ENCODE measurements at places on chromosomes 3 and 15.

DNA sequence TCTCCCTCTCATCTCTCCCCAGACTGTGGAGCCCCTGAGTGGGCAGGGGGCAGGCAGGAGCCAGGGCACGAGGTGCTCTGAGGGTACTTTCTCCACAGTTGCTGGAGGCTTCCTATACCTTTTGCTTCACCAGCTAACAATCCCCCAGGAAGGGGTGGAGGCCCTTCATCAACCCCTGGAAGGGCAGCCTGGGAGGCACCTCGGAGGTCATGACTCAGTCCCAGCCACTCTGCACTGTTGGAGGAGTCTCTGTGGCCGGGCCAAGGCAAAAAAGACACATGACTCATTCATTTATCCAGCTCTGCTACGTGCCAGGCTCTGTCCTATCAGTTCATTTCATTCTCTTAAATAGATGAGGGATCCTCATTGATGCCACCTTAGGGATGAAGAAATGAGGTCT lies 15.6 kb upstream of the KY start:
- no peak for DNase-seq

DNA sequence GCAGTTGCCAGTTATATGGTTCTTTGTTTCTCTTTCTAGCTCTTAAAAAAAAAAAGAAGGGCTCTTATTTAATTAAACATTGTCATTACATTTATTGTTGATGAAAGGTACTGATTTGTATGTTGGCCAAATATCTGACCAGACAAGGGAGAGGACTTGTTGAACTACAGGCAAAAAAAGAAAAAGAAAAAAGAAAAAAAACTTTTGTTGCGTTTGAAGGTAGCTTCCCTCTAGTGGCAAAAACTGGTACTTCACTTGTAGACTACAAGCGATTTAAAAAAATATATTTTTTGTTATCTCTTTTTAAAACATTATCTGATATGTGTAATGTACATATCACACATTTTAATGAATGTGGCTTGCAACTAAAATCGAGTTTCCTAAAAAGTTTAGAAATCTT lies 280.6 kb downstream of the ROBO2 start:
- no peak for DNase-seq

DNA sequence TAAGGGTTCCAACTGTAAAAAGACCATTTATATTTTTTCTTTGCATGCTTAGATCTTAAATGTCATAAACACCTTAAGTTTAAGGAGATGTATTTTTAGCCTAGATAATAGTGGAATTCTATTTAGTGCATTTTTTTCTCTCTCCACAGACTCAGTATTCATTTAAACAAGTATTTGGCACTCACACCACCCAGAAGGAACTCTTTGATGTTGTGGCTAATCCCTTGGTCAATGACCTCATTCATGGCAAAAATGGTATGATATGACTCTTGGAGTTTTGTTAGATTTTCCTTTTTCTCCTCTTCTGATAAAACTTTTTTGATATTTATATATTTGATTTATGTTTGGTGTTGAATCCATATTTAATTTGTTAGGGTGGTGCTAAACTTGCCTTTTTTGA lies 7.3 kb downstream of the KIF23 start:
- no peak for DNase-seq

GRCh38 chr3:53255423-53255774 lies 423 bp downstream of the TKT start:
- no peak for DNase-seq

- DNase-seq = no peak
Observed at GRCh38 chr3:187516446-187517185, 148.4 kb downstream of the RTP4 start.

- DNase-seq = no peak
Observed at GRCh38 chr3:128482175-128482574, 10.8 kb downstream of the GATA2 start.

DNA sequence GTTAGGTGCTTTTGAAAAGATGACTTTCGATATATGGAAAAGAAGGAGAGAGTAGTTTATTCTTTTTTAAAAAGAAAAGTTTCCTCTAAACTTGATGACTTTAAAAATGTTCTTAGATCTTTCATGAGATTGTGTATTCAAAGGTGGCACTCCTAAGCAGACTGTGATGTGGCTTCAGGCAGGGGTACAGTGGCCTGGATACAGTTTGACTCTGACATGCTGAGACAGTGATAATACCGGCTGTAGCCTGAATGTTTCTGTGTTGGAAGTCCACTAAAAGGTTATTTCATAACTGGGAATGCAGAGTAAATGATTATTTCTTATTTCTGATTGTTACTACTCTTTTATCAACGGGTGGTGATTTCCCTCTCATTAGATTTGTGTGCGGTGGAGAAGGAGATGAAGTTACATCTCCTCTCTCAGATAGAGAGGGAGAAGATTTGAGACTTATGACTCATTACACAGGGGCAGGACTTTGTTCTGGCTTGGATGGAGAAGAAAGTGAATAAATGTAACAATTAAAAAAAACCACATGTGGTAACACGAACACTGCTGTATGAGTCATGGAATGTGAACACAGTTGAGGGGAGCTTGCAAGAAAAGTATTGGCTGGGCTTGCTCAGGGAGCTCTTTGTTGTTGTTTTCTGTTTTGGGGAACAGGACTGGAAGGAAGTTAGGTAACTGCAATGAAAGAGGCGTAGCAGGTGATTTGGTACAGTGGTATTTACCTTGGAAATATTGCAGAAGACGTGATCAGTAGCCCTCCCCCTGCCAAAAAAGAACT lies 21.6 kb downstream of the SPTSSB start:
- no peak for DNase-seq

All from GM12878 (cell line).